ENCODE measurements at places on chromosomes 5 and 9.

GRCh38 chr9:95027914-95028852, 289.3 kb downstream of the FANCC start:
- no peak for DNase-seq

- no peak for DNase-seq
Observed at GRCh38 chr5:113203916-113204315, 227.3 kb downstream of the DCP2 start.

DNA sequence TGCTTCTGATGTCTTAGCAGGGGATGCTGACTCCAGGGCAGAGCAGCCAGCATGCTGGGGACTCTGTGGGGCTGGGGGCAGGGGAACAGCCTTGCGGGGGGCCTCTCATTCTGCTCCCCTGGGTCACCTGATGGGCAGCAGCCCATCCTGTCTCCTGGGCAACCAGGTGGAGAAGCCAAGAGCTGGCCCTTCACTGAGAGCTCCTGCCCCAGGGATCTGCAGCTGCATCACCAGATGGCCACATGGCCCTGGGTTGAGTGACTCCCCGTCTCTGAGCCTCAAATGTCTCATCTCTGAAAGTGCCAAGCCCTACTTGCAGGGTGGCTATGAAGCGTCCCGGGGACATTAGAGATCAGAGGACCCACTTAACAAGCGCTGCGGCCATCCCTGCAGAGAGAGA, 49.1 kb downstream of the LRSAM1 start:
- DNase-seq, result no peak

GRCh38 chr5:116455061-116455460, 119.6 kb downstream of the SEMA6A start:
- no peak for DNase-seq

- DNase-seq, result peak; percentile 28
Observed at GRCh38 chr9:91085517-91086291, 276.0 kb downstream of the AUH start.

DNA sequence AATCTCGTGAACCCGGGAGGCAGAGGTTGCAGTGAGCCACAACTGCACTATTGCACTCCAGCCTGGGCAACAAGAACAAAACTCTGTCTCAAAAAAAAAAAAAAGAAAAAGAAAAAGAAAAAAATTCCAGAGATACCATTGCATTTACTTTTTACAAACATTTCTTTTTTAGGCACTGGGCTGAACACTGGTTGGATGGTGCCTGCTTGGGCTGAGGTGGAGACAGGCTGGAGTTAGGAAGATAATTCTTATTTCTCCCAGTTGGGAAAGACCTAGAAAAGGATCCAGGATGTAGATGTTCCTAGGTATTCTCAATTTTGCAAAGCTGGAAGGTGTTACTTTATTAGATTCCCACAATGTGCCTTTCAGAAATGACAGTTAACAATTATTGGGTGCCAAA, 49.9 kb upstream of the JMY start:
- no peak for DNase-seq

DNA sequence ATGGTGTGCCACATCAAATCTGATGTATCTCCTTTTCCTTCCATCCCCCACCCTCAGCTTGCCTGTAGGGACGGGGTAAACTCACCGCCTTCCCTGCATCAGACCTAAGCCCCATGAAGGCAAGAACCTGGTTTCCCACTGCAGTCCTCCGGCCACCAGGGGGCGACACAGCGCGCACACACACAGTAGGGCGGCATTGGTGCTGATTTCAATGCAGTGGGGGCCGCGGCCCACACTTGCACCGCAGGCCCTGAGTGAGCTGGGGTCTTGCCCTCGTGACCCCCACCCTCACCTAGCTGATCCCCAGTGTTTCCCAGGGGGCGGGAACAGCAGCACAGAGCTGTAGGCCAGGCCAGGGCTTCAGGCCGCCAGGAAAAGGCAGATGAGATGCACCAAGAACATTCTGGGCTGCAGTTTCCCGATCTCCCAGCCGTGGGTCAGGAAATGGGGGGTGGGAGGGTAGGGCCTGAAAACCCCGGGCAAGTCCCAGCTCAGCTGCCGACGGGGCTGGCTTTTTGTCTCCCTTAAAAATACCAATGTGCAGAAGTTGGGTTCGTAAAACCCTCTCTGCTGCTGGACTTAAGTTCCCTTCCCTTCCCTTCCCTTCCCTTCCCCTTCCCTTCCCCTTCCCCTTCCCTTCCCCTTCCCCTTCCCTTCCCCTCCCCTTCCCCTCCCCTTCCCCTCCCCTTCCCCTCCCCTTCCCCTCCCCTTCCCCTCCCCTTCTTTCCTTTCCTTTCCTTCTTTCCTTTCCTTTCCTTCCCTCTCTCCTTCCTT, 19.5 kb downstream of the FAM163B start:
- no peak for DNase-seq

- DNase-seq, result no peak
Observed at GRCh38 chr5:141369994-141370848, at the start of gene PCDHGB3. TSS of gene PCDHGB3 (plus strand) at chr5:141370242. CDS start at chr5:141370395, 153 bp downstream.

DNA sequence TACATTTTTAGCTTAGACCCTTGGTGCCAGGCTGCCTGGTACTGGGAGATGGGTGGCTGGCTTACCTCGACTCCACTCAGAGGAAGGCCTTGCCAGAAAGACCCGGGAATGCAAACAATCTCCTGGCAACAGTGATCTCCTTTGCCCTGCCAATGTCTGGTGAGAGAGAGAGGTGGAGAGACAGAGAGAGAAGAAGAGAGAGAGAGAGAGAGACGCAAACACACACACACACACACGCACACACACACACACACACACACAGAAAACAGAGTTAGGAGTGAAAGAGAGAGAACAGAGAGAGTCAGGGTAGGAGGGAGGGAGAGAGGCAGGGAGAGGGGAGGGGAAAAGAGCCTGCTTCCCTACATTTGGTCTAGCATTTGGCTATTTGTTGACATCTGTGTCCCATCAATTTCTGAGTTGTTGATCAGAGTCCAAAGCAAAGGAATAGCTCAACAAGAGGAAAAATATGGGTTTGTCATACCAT, 181.6 kb upstream of the MAP1B start:
- DNase-seq, result no peak

GRCh38 chr5:124130816-124131215, 615.6 kb downstream of the ZNF608 start:
- DNase-seq, result no peak

- no peak for DNase-seq
Observed at GRCh38 chr5:125978015-125978414, 445.2 kb upstream of the GRAMD2B start.

- no peak for DNase-seq
Observed at GRCh38 chr9:136694163-136694871, 7.1 kb upstream of the AGPAT2 start.

DNA sequence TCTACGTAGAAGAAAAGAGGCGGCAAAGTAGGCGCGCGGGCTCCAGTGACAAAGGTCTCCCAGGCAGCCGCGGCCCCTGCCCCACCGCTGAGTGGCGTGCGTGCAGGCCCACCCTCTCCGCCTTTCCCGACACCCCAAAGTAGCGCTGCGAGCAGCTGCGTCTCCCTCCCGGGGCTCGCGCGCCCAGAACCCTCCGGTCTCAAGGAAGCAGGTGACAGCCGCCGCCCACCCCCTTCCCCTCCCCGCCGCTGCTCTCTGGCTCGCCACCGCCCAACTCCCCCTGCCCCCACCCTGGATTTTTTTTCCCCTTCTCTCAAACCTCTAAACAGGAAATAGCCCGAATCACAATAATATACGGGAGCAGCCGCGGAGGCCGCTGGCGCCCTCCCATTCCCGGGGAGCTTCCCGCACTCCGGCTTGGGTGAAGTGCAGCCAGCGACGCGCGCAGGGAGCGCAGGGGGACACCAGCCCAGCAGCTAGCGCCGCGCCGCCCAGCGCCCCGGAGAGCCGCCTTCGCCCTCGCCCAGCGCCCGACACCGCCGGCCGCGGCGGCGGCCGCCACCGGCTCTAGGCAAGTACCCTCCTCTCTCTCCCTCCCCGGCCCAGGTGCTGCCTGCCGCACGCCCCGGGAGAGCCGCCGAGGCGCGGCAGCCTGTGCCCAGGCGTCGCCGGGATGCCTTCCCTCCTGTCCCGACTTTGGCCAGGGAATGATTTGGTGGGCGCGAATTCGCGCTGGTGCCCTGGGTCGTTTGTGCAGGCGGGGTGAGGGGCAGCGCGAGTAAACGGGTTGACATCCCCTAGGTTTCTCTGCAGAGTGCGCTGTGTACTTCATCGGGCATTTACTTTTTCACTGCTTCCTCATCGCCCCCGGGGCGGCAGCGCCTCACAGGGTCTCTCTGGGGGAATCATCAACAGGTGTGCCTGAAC, 52.7 kb upstream of the TJP2 start:
- peak; percentile 11 for DNase-seq

DNA sequence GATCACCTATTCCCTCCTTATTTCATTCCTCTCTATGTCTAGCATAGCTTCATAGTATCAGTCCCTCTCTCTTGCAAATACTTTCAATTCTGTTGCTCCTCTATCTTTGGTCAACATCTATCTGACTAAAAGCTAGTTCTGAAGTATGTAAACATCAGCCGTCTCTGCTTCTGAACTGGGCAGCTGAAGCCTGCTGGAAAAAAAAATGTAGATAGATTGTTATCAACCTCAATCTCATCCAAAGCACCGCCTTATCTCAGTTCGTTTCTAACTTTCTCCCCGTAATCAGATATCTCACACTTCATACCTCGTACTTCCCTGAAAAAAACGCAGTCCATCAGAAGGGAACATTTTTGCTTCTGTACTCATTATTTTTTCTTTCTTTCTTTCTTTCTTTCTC, 4.5 kb upstream of the SEMA6A start:
- DNase-seq, result no peak

DNA sequence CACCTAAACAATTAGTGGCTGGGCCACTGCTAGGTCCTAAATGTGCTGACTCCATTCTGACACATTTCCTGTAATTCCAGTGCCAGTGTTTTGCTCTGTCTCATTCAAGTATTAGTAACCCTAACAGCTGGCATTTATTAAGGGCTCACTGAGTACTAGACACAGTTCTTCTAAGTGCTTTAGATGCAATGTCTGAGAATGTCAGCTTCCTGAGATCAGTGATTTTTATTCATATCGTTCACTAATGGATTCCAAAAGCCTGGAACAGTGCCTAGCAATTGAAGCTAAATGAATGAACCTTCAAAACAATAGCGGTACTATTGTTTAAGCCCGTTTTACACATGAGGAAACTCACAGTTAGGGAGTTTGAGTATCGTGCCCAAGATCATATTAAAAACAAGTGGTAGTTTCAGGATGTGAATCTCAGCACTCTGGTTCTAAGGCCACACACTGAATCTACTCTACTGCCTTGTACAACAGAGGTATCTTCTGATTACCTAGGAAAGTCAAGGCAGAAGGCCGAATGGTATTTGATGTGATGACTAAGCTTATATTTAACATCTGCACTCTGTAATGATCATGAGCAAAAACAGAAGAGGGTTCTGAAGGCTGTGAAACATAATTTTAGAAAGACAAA, 304.0 kb downstream of the PJA2 start:
- DNase-seq, result no peak

DNA sequence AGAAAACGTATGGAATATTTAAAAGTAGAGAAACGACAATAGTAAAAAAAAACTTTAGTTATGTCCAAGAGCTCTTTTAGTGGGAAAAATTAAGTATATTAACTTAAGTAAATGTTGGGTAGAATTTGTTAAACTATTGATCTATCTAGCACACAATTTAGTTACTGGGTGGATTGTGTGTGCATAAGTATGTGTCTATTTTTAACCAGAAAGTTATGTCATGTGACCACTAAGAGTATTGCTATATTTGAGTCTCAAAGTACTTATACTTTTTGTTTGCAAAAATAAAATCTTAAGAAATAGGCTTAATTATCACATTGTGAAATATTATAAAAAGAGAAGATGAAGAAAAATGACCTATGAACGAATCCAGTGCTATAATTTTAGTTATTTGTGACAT, 56.8 kb downstream of the ADGRV1 start:
- no peak for DNase-seq

- no peak for DNase-seq
Observed at GRCh38 chr9:81363916-81364480, 325.3 kb downstream of the TLE1 start.

- DNase-seq, result no peak
Observed at GRCh38 chr5:167947306-167947705, 344.1 kb upstream of the WWC1 start.

DNA sequence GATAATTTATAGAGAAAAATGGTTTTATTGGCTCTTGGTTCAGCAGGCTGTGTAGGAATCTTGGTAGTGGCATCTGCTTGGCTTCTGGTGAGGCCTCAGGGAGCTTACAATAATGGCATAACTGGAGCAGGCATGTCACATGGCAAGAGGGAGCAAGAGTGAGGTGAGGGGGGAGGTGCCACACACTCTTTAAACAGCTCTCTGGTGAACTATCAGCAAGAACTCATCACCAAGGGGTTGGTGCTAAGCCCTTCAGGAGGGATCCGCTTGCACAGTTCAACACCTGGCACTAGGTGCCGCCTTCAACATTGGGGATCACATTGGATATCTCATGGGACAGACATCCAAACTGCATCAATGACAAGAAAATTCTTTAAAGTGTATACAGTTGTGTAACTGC, 10.5 kb downstream of the GPBP1 start:
- no peak for DNase-seq

- DNase-seq, result no peak
Observed at GRCh38 chr5:111755942-111756381, 1.0 kb downstream of the NREP start.

GRCh38 chr9:134360180-134360759, 34.0 kb downstream of the RXRA start:
- no peak for DNase-seq

DNA sequence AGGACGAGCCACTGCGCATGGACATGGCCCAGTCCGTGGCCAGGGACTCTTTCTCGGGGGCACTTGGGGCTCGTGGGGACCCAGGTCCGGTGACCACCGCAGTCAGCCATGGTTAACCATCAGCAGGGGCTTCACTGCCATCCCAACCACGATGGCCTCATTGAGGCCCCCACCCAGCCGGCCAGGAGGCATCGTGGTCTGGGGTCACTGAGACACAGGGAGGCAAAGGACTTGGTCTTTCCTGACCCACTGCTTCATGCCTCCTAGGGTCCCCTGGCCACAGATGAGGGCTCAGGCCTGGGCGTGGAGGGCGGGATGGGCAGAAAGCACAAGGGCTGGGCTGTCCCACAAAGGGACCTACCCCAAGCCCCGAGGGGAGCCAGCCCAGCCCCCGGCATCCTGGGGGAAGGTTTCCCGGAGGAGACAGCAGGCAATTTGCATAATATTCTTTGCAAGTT, 6.6 kb downstream of the NACC2 start:
- DNase-seq, result no peak

DNA sequence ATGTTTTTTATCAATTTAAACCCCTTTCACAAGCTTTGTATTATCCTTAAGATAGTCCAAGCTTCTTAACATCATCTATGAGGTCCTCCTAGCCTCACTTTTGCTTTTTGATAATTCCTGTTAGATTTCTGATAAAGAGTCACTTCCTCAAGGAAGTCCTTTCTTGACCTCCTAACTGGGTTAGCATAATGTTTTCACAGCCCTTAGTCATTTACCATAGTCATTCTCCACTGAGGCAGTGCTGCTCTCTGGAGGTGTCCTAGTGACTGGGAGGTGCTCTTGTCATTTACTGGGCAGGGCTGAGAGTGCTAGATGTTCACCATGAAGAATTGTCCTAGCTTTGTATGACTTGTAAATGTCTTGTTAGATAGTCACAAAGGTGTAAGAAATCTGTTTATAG, 26.4 kb downstream of the TNPO1 start:
- no peak for DNase-seq
